Cardiac muscle cell (in vitro differentiated cells and primary cell): ENCODE measurements at places on chromosomes 16 and 17.

- DNase-seq, result peak; percentile 48
- H3K27me3 ChIP-seq, result peaks cover 7% of the 10 kb centered on the region
- H3K36me3 ChIP-seq, result no peaks in the 10 kb centered on the region
- H3K4me3 ChIP-seq, result peak overlapping the region; percentile 23
- no peak overlapping the region for H3K27ac ChIP-seq
- peaks cover 19% of the 10 kb centered on the region for H3K4me1 ChIP-seq
These were observed 1.1 kb upstream of the GIT1 start for GRCh38 chr17:29590411-29591145.

DNA sequence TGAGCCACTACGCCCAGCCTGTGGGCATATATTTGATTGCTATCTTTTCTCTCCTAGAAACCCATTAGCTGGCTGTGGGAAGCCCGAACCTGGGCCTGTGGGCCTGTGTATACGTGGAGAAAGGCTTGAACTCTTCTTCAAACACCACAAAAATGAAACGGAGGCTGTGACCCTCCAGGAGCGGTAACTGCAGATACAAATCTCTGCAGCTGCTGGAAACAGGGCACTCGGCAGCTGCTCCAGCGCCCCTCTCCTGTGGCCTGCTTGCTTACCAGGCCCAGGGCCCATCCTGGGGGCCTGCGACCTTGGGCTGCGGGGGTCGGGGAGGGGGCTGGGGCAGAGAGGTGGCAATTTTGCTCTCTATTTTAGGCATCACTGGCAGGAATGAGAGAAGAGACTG, 28.0 kb upstream of the MTSS2 start:
- H3K4me3 ChIP-seq, result no peak overlapping the region
- no peaks in the 10 kb centered on the region for H3K36me3 ChIP-seq
- no peak for DNase-seq
- H3K27ac ChIP-seq, result peak overlapping the region; percentile 87
- no peaks in the 10 kb centered on the region for H3K27me3 ChIP-seq

- peaks cover 9% of the 10 kb centered on the region for H3K4me1 ChIP-seq
- H3K27me3 ChIP-seq, result no peaks in the 10 kb centered on the region
- no peak for DNase-seq
- no peak overlapping the region for H3K4me3 ChIP-seq
- no peak overlapping the region for H3K27ac ChIP-seq
These were observed 16.7 kb downstream of the WSB1 start for GRCh38 chr17:27310565-27311110.

DNA sequence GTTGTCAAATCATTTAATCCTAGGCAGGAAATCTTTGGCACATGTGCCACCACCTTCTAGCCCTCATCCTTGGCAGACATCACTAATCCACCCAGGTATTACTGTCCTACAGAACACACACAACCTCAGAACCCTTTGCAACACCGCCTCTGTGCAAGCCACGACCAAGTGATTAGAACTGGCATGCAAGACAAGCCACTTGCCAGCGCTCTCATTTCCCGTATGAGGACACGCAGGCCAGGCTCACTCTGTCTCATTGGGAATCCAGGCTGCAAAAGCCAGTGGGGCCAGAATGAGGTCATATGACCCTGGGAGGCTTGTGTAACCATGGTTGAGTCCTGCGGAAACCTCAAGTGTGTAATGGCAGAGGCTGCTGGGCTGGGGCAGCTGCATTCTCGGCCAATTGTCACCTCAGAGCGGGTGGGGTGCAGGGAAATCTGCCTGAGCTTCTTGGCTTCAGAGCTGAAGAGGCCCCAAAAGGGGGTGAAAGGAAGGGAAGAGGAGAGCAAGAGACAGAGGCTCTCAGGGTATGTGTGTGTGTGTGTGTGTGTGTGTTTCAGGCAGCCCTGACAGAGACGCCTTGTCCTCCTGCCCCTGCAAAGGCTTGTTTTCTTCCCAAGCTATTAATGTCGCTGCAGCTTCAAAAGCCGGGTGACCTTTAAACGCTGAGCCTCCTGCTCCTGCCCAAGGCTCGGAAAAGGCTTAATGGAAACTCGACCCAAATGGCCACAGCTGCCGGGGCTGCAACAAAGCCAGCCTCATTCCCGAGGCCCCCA, 43.2 kb upstream of the MRPS23 start:
- peaks cover 12% of the 10 kb centered on the region for H3K4me1 ChIP-seq
- no peaks in the 10 kb centered on the region for H3K27me3 ChIP-seq
- peak overlapping the region; percentile 91 for H3K27ac ChIP-seq
- H3K36me3 ChIP-seq, result no peaks in the 10 kb centered on the region

- no peaks in the 10 kb centered on the region for H3K36me3 ChIP-seq
- DNase-seq, result no peak
- no peak overlapping the region for H3K4me3 ChIP-seq
- no peak overlapping the region for H3K27ac ChIP-seq
- no peaks in the 10 kb centered on the region for H3K27me3 ChIP-seq
These were observed 15.3 kb downstream of the FOXN1 start for GRCh38 chr17:28521311-28522085.

- H3K4me3 ChIP-seq, result no peak overlapping the region
- DNase-seq, result peak; percentile 77
- no peaks in the 10 kb centered on the region for H3K4me1 ChIP-seq
These were observed 100.8 kb downstream of the ABCC12 start for GRCh38 chr16:48054881-48055601.

- no peak overlapping the region for H3K27ac ChIP-seq
- no peak for DNase-seq
- H3K27me3 ChIP-seq, result no peaks in the 10 kb centered on the region
- H3K4me3 ChIP-seq, result no peak overlapping the region
- no peaks in the 10 kb centered on the region for H3K4me1 ChIP-seq
These were observed 55.1 kb downstream of the SOX9 start for GRCh38 chr17:72175787-72176515.

GRCh38 chr17:67689534-67690177, 28.1 kb upstream of the NOL11 start:
- no peaks in the 10 kb centered on the region for H3K36me3 ChIP-seq
- H3K27ac ChIP-seq, result no peak overlapping the region
- H3K27me3 ChIP-seq, result no peaks in the 10 kb centered on the region
- H3K4me1 ChIP-seq, result peaks cover 8% of the 10 kb centered on the region

DNA sequence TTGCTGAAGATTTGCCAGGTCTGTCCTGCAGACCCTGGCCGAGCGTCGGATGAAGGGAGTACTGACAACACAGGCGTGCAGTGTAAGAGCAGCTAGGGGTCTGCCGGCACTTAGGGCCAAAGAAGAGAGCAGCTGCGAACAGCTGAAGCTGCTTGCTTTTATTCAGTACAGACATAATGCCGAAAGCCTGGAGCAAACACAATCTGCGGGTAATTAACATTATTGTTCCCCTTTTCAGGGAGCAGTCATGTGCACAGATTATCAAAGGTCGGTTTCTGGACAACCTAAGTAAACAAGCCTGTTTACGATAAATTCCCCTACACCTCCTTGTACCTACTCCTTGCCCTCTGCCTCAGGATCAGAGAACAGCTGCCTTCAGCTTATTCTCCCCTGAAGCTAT, 12.0 kb upstream of the KRT23 start:
- no peaks in the 10 kb centered on the region for H3K27me3 ChIP-seq
- H3K36me3 ChIP-seq, result no peaks in the 10 kb centered on the region
- H3K27ac ChIP-seq, result no peak overlapping the region
- no peaks in the 10 kb centered on the region for H3K4me1 ChIP-seq
- H3K4me3 ChIP-seq, result no peak overlapping the region
- no peak for DNase-seq

DNA sequence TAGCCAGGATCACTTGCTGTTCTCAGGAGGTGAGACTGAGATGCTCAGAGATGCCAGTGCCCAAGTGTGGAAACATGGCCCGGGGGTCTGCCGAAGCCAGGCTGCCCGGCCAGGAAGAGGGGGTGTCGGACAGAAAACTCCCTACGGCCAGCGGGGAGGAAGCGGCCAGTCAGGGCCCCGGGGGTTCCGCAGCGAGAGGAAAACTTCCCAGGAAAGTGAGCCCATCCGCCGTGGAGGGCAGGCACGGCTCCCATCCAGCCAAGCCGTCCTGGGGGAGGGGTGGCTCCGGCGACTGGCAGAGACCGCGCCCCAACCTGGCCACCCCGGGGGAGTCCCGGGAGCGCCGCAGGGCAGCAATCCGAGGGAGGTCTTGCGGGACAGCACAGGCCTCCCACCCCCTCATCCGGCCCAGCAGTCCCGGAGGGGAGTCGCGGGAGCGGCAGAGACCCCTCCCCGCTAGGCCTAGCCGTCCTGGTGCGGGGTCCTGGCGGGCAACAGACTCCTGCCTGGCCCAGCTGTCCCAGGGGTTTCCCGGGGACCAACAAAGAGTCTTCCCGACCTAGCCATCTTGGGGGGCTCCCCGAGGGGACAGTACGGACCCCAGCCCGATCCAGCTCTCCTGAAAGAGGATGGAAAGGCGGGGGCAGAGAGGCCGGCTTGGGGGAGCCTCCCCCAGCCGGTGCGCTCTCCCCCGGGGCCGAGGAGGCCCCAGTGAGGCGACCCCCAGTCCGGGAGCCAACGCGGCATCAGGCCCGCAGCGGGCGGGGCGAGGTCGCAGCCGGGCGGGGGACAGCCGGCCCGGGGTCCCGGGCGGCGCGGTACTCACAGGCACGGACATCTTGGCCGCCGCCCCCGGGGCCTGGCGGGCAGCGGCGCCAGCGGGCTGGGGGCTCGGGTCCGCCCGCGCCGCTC, 13.8 kb upstream of the BCAR1 start:
- H3K4me1 ChIP-seq, result peaks cover 45% of the 10 kb centered on the region
- H3K4me3 ChIP-seq, result peak overlapping the region; percentile 99
- peak overlapping the region; percentile 88 for H3K27ac ChIP-seq
- peaks cover 3% of the 10 kb centered on the region for H3K36me3 ChIP-seq

GRCh38 chr16:89951509-89951908, 3.0 kb downstream of the DEF8 start:
- H3K27me3 ChIP-seq, result peaks cover 23% of the 10 kb centered on the region
- no peak overlapping the region for H3K4me3 ChIP-seq
- no peak for DNase-seq
- no peaks in the 10 kb centered on the region for H3K36me3 ChIP-seq
- H3K4me1 ChIP-seq, result peaks cover 4% of the 10 kb centered on the region
- no peak overlapping the region for H3K27ac ChIP-seq

DNA sequence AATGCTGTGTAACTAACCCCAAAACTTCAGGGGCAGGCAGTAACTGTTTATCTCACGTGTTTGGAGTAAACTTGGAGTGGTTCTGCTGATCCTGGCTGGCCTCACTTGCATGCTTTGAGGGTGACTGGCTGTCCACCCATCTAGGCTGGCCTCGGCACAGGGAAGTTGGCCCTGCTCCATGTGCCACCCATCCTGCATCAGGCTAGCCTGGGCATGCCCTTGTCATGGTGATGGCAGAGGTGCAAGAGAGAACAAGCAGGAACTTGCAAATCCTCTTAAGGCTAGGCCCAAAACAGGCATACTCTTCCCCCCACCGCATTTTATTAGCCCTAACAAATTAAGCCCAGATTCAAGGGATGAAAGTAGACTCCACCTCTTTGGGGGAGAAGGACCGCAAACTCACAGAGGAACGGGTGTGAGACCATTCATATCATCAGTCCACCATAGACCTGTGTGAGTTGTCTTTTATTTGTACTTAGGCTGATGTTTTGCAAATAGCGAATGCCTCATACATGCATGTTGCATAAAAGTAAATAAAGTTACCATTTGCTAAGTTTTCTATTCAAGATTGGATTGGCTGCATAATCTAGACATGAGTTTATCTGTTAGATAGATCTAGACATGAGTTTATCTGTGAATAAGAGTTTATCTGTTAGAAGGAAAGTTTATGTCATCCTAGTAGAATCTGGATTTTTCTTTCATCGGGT, 221.0 kb downstream of the CCDC182 start:
- no peaks in the 10 kb centered on the region for H3K36me3 ChIP-seq
- no peak overlapping the region for H3K27ac ChIP-seq
- no peaks in the 10 kb centered on the region for H3K27me3 ChIP-seq
- no peak for DNase-seq
- no peak overlapping the region for H3K4me3 ChIP-seq
- peaks cover 48% of the 10 kb centered on the region for H3K4me1 ChIP-seq

DNA sequence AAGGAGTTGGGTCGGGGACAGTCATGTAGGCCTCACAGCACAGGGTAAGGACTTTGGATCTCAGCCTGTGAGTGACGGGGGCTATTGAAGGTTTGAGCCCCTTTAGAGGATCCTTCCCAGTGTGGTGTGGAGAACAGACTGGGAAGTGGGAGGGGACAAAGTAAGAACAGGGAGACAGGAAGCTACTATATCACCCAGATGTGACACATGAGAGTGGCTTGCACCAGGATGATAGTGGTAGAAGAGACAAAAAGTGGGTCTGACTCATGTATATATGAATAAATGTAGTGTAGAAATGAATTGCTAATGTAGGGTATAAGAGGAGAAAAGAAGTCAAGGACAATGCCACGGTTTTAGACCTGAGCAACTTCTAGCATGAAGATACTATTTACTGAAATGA, 4.5 kb downstream of the NUP93 start:
- no peaks in the 10 kb centered on the region for H3K36me3 ChIP-seq
- H3K4me1 ChIP-seq, result peaks cover 4% of the 10 kb centered on the region
- DNase-seq, result no peak
- no peak overlapping the region for H3K4me3 ChIP-seq

DNA sequence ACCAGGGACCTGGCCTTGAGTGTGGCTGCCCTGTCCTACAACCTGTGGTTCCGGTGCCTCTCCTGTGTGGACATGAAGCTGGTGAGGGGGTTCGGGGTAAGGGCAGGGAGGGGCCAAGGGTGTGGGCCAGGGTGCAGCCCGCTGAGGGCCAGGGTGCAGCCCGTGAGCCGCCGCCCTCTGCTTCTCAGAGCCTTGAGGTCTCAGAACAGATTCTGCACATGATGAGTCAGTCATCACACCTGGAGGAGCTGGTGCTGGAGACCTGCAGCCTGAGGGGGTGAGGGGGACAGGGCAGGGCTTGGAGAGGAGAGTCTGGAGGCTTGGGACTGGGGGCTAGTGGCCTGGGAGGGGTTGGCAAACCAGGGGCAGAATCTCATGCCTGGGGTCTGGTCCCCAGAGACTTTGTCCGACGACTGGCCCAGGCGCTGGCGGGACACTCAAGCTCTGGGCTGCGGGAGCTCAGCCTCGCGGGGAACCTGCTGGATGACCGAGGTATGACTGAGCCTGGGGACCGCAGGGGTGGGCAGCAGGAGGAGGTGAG, 2.2 kb downstream of the CARMIL2 start:
- H3K36me3 ChIP-seq, result no peaks in the 10 kb centered on the region
- no peak for DNase-seq
- no peaks in the 10 kb centered on the region for H3K4me1 ChIP-seq
- no peak overlapping the region for H3K4me3 ChIP-seq
- H3K27me3 ChIP-seq, result peaks cover 95% of the 10 kb centered on the region

GRCh38 chr17:74888469-74888868, 5.0 kb downstream of the FADS6 start:
- no peak overlapping the region for H3K4me3 ChIP-seq
- H3K36me3 ChIP-seq, result no peaks in the 10 kb centered on the region
- H3K27ac ChIP-seq, result no peak overlapping the region
- no peaks in the 10 kb centered on the region for H3K4me1 ChIP-seq
- H3K27me3 ChIP-seq, result peaks cover 11% of the 10 kb centered on the region

GRCh38 chr17:43428524-43428923, 29.7 kb downstream of the ARL4D start:
- H3K27ac ChIP-seq, result no peak overlapping the region
- H3K27me3 ChIP-seq, result no peaks in the 10 kb centered on the region
- DNase-seq, result no peak
- no peaks in the 10 kb centered on the region for H3K4me1 ChIP-seq

- no peaks in the 10 kb centered on the region for H3K27me3 ChIP-seq
- no peak for DNase-seq
- H3K4me3 ChIP-seq, result no peak overlapping the region
- H3K27ac ChIP-seq, result no peak overlapping the region
- no peaks in the 10 kb centered on the region for H3K36me3 ChIP-seq
These were observed 335.9 kb upstream of the TNRC6C start for GRCh38 chr17:77622647-77623046.
